ENCODE measurements at places on chromosomes 5 and 9. TPM values are rescaled to one million over a fixed set of nuclear protein-coding genes. Genes with fewer than 3 reads are reported as not detected.

The LRRC70 gene
- total RNA-seq = 3.3 TPM

The ERBIN gene
- total RNA-seq = 76.2 TPM

- no peak for DNase-seq
These were observed 60.1 kb downstream of the OTULIN start for GRCh38 chr5:14724633-14725032.

DNA sequence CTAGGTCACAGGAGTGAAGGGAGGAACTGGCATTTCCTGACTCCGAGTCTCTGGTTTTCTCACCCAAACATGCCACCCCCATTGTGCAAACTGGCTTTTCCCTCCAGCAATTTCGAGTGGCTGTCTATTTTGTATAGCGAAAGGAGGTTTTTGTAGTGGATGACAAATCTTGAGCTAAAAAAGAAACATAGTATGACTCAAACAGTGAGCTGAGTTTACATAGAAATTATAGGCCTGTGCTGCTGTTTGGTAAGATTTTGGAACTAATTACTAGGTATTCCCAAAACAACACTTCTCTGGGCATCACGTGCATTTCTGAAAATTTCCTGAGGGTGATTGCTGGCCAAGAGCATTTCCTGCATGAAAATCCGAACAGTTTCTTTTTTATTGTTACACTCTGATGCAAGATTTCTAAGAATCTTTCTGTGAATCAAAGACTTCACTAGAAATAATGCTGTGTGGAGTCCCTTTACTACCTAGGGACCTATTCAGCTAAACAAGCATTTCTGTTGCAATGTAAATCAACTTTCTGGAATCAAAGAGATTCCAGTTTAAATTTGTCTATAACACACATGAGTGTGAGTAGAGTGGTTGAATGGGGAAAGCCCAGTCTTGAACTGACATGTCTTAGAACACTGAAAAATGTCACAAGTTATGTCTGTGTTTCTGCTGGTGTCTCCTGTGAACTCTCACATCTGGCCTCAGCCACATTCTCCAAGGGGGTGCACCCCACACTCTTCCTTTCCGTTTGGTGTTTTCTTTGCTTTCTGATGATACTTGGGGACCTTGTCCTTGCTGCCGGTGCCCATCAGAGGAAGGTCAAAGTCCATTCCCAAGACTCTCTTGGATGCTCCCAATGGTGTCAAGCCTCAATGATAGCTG lies 33.3 kb upstream of the DAPK1 start:
- peak; percentile 18 for DNase-seq

The PRSS3 gene
- total RNA-seq = not detected

The FOXD1 gene
- not detected for total RNA-seq

GRCh38 chr9:137873858-137874362 lies 3.7 kb upstream of the CACNA1B start:
- no peak for DNase-seq

- DNase-seq = no peak
These were observed 171.5 kb upstream of the PHYKPL start for GRCh38 chr5:178403956-178404600.

DNA sequence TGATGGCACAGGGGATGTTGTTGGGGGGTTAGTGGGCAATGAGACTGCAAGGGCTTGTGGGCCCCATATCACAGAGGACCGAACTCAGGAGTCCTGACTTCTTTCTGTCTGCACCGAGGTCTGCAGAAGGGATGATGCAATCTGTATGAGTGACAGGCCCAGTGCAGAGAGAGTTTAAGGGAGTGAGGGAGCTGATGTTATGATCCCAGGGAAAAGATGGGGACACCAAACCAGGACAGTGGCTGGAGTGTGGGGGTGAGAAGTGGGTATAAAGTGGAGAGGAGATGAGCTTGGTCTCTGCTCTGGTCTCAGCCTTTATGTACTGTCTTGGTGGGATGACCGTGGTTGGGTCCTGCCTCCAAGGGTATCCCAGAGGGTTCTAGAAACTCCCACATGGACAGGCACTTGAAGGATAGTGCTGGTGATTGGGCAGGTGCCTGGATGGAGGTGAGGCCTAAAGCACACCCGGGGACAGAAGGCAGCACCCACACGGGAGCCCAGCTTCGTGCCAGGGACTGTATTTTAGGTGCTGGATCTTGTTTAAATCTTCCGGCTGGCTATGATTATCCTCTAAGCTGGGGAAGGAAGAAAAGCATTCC lies 21.9 kb downstream of the GSN start:
- no peak for DNase-seq

The TMOD1 gene
- total RNA-seq = 22.1 TPM

- no peak for DNase-seq
These were observed 96.8 kb downstream of the ALDH1A1 start for GRCh38 chr9:72855890-72856523.

The ANKRD34B gene
- total RNA-seq = not detected

GRCh38 chr5:157862183-157862851 lies 3.4 kb upstream of the CLINT1 start:
- no peak for DNase-seq

DNA sequence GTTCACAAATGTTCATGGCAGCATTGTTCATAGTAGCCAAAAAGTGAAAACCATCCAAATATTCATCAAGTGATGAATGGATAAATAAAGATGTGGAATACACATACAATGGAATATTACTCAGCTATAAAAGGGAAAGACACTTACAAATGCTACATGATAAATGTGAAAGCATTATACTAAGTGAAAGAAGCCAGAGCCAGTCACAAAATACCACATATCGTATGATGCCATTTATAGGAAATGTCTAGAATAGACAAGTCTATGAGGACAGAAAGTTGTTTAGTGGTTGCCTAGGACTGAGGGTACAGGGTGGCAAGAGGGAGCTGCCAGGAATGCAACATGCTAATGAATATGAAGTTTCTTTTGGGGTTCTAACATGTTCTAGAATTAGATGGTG lies 148.7 kb downstream of the DEPDC1B start:
- no peak for DNase-seq

- no peak for DNase-seq
These were observed 255.2 kb downstream of the ARHGAP26 start for GRCh38 chr5:143025376-143025775.

The LCN1 gene
- total RNA-seq = not detected

GRCh38 chr9:134328841-134329575 lies 2.8 kb downstream of the RXRA start:
- DNase-seq = peak; percentile 67

DNA sequence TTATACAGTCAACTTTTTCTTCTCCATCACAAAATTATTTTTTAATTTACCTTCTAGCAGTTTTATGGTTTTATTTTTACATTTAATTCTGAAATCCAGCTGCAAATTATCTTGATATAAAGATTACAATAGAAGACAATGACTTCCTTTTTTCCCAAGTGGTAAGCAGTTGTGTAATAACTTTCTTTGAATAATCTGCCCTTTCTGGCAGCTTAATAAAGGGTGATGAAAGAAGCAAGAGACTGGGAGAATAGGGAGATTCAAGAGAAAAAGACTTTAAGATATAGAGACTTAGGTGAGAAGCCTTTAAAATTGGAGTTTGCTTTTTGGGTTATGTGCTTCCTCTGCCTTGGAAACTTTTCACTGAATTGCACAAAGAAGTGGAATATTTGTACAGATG lies 100.4 kb upstream of the FREM1 start:
- no peak for DNase-seq

GRCh38 chr5:118597543-118597942 lies 390.8 kb downstream of the DTWD2 start:
- no peak for DNase-seq

DNA sequence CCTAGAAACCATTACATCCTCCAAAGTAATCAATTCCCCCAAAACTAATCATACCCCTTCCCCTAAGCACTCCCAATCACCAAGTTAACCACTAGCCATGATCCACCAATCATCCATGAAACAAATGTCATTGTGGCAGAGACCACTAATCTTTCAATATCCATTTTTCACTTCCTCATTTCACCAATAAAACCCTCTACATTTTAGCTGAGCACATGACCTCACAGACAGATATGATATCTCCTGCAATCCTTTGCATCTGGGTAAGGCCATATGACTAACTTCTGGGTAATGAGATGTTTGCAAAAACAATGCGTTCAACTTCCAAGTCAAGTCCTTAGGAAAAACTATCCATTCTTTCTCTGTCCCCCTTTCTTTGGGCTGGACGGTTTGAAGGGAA lies 20.7 kb downstream of the OR2S2 start:
- DNase-seq = no peak

- no peak for DNase-seq
These were observed 3.2 kb downstream of the PIP5KL1 start for GRCh38 chr9:127927201-127927987.

GRCh38 chr9:81534138-81534875 lies 155.0 kb downstream of the TLE1 start:
- DNase-seq = no peak

Measured in uterus (tissue), 4 donors.